ENCODE measurements at places on chromosomes 2 and 18.

DNA sequence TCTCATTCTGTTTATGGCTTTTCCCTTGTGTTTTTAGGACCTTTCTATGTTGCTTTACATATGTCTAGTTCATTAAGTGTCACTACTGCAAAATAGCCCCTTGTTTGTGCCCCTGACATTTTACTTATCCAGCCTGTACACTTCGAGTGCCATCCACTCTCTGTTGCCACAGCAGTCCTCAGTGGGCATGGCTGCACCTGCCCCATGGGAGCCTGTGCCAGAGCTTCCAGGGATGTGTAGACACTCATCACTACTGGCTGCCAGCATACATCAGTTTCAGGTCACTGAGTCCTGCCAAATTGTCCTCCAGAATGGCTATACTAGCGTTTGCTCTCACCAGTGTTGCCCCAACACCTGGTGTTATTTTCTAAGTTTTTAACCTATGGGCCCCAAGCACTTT lies 80.4 kb downstream of the ARMC9 start:
- no peak for DNase-seq

DNA sequence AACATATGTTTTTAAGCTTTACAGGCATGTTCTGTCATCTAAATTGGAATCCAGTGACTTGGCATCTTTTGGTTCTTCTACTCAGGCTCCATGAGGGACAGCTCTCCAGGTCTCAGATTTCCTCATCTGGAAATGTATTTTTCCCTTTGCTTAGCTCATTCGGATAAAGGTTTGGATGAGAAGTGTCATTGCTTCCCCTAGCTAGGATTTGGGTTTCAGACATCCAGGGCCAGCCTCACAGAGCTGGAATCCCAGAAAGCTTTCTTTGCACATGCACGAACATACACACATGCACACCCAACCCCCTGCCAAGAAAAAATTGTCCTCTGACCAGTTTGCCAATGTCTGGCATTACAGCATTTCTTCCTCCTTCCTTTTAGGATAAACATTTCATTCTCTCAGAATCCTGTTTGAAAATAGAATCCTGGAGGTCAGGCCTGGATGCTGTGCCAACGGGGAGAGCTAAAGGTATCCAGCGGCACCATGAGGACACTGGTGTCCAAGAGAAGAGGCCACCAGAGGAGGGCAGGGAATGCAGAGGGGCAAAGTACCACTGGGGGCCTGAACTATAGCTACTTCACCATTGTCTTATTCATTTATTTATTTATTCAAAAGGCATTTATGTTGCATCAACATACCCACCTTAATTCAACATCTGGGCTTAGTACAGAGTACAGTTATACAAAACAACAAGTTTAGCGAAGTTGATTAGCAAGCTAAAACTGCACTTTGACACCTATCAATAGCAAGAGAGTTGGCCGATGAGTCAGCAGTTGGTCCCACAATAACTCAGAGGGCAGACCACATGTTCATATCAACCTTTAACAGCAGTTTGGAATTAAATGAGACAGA lies 97.9 kb upstream of the ATL2 start:
- DNase-seq, result no peak

GRCh38 chr2:46997884-46998283 lies 82.3 kb upstream of the MCFD2 start:
- DNase-seq, result no peak

DNA sequence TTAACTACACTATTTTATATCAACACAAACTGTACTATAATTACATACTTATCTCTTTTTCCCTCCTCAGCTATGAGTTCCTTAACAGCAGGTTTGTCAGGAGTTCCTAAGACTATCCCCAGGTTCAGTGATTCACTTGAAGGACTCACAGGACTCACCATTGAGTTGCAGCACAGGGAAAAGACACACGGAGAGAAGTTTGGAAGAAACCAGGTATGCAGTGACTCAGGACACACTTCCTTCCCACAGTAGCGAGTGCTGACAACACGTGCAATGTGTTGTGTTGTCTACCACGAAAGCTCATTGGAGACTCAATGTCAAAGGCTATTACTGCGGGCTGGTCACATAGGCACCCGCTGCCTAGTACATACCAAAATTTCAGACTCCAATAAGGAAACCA lies 32.0 kb downstream of the MGAT4A start:
- DNase-seq, result no peak

Measured in effector CD4-positive, alpha-beta T cell (primary cell).